ENCODE measurements at places on chromosomes 12 and 14.

GRCh38 chr12:114403011-114403689, 2.8 kb downstream of the TBX5 start:
- DNase-seq, result no peak

GRCh38 chr14:69662636-69663299, 51.4 kb downstream of the SUSD6 start:
- no peak for DNase-seq

DNA sequence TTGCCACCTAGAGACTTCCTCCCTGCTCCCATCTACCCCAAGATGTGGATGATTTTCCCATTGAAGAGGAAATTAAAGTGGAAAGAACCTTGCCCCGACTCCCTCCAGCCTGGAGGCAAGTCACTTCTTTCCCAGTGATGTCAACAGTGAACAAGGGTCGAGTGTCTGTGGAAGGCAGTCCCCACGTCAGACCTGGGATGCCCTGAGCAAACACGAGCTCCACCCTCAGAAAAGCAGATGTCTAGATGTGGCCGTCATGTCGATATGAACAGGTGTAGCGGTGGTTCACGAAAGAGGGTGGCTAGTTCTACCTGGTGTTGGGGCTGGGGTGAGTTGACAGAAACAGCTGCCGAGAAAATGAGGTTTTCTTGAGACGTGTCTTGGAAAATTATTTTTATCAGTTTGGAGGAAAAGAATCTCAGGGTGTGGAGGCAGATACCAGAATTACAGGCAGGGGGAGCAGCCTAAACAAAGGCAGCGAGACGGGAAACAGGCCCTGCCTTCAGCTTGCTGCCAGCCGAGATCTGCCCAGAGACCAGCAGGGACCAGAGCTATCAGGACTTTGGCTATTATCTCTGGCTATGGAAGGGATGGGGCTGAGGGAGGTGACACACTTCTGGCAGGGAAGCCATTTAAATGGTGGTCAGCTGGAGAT, 25.9 kb downstream of the SYNDIG1L start:
- no peak for DNase-seq

GRCh38 chr14:55760789-55761566, 181.0 kb downstream of the KTN1 start:
- DNase-seq, result no peak

DNA sequence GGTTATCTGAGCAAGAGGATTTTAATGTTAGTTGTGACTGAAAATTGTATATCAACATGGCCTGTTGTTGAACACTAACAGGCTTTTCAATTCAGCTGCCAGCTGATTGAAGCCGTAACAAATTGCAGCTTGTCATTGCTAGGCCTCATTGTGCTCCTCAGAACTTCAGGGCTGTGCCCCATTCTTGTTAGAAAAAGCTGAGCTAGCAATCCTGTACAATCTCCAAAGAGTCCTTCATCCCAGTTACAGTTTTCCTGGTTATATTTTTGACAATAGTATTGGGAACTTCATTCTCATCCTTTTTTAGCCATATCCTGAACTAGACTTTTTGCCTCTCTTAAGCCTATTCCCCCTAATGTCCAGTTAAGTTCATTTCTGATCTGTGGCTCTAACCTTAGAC, 564.1 kb upstream of the ATXN7L3B start:
- no peak for DNase-seq

DNA sequence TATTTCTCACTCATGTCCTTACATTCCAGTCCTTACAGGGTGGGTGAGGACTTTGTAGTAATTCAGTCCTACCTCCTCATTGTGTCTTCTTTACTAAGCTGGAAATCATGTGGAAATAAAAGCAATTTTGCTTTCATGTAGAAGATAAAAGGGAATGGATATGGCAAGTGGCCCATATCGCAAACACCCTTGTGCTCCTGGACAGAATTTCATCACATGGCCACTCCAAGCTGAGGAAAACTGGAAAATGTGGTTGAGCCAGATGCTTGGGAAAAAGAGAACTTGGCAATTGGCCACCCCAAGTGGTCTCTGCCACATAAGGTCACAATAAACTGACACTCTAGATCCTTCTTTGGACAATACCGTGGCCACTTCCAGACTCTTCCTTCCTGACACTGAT, 64.2 kb upstream of the IFNG-AS1 start:
- no peak for DNase-seq

GRCh38 chr12:12331244-12331771, 18.7 kb downstream of the MANSC1 start:
- no peak for DNase-seq

DNA sequence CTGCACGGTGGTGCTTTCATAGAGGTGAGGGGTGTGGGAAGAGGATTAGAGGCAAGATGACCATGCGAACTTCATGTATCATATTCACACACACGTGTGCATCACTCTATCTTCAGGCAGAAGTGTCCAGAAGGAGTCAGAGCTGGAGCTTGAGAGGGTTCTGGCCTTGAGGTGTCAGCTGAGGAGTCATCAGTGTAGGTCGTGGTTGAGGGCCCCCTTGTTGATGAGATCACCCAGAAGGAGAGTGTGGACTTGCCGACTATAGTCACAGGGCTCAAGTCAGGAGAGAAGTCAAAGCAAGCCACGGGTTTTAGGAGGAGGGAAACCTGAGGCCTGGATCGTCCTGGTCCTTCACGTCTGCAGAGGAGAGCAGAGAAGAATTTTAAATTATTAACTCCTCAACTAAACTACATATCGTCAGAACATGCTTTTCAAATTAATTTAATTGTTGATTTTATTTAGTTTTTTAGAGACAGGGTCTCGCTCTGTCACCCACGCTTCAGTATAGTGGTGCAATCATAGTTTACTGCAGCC, 25.4 kb downstream of the EML1 start:
- no peak for DNase-seq

DNA sequence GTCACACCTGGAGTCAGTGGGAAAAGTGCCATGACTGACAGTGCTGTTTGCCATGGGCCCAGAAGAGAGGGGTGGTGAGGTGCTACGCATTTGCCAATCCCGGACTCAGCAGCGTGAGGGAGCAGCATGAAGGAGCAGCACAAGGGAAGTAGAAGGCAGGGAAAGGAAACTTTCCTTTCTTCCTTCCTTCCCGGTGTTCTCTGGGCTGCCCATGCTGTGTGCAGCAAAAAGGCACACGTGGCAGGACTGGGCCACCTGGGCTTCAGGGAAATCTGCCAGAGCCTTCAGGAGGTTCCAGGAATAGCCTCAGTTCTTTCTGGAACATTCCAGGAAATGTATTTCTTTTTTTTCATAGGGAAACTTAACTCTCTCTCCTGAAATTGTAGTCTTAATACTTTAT, 23.0 kb downstream of the TRIM9 start:
- no peak for DNase-seq

GRCh38 chr12:49294804-49295081, 204 bp upstream of the PRPH start:
- no peak for DNase-seq

- no peak for DNase-seq
Measured at GRCh38 chr14:85061256-85061655, 468.7 kb upstream of the FLRT2 start.

DNA sequence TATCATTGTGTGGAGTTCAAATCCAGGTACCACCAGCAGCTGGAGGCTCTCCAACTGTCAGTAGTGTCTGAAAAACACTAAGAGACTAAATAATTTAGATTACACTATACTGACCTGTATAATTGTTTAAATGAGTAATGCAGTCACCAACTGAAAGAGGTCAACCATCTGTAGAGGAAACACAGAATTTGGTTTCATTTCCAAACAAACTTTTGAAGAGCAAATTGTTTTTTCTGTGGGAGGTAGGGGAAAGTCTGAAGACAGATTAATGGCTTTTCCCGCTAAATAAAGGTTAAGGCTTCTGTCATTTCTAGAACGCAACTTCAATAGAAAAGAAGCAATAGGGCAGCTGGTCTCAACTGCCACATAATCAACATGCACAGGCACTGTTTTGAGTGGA, 462.6 kb downstream of the PRKD1 start:
- DNase-seq, result no peak

- no peak for DNase-seq
Measured at GRCh38 chr12:109124878-109125648, 8.7 kb downstream of the ACACB start.

DNA sequence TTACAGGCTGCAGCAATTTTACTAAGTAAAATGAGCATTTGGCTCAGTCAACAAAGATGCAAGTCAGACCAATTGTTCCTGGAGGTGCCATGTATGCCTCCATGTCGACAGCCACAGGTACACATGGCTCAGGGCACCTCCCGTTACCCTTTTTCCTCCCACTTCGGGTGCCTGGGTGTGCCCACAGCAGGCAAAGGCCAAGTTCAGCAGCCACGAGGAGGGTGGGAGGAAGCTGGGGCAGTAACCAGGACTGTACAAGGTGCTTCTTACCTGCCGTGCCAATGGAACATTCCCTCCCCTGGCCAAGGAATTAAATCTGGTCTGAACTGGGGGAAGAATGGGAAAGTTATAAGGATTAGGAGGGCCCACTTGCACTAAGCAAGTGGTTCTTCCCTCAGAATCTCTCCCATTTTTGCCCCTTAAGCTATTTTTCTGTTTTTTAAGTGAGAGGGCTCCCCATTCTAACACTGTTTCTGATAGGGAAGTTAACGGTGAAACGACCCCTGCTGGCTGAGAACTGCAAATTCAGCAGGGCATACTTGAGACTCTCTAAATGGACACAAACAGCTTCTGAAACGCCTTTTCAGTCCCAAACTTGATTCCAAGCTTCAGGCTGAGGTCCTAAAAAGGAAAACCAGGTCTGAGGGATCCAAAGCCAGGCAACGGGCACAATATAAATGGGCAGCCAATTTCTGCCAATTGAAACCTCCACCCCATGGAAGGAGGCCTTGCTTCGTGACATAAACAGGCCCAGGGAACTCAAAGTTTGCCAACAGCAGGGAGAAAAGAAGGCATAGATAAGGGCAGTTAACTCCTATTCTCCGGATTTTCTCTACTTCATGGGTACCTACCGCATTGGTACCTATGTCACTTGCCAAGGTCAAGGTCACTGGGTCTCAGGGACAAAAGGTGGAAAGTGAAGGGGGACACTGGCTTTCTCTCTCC, 24.8 kb downstream of the CLECL1 start:
- peak; percentile 45 for DNase-seq

- DNase-seq, result no peak
Measured at GRCh38 chr12:90543374-90543773, 411.6 kb downstream of the CCER1 start.

- no peak for DNase-seq
Measured at GRCh38 chr12:84553331-84554117, 359.1 kb downstream of the SLC6A15 start.

DNA sequence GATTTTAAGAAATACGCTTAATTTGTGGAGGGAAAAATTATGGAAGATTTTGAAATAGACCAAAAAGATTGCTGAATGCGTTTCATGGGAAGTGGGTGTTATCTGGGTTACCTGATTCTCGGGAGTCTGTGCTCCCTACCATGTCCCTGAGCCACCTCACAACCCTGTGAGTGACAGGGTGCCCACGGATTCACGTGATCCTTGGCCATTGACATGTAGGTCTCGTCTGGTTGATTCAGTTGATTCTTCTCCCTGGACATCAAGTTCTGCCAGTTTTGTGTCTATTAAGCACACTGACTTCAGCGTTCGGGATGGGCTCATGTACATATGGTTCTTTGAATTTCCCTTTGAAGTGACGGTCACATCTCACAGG, 101.4 kb downstream of the ADGRD1 start:
- DNase-seq, result no peak
